ENCODE measurements at places on chromosomes 1 and 21. TPM values are rescaled to one million over a fixed set of nuclear protein-coding genes. Genes with fewer than 3 reads are reported as not detected.

The PTCH2 gene
- 0.19 TPM for polyA plus RNA-seq

The NPHS2 gene
- polyA plus RNA-seq, result not detected

GRCh38 chr1:245961137-245961540, 545.9 kb downstream of the SMYD3 start:
- no peak overlapping the region for H3K4me3 ChIP-seq
- H3K27me3 ChIP-seq, result no peaks in the 10 kb centered on the region
- H3K27ac ChIP-seq, result no peak overlapping the region
- no peaks in the 10 kb centered on the region for H3K4me1 ChIP-seq
- DNase-seq, result no peak

DNA sequence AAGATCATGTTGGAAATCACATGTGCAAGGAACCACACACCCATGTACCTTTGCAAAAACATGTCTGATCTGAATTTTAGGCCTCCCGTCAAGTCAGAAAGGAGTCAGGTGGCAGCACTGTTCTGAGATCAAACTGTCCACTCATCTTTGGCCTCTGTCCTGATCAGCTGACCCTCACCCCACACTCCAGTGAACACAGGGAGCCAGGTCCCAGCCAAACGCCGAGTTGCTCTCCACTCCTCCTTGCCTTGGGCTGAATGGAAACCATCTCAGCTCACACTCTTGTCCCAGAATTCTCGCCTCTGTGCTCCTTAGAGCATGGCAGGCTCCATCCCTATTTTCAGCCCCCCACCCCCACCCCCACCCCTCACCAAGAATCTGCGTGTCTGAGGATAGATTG, 4.6 kb upstream of the RNF186 start:
- no peak overlapping the region for H3K4me3 ChIP-seq
- no peaks in the 10 kb centered on the region for H3K36me3 ChIP-seq
- no peak for DNase-seq
- no peaks in the 10 kb centered on the region for H3K4me1 ChIP-seq
- no peak overlapping the region for H3K27ac ChIP-seq

DNA sequence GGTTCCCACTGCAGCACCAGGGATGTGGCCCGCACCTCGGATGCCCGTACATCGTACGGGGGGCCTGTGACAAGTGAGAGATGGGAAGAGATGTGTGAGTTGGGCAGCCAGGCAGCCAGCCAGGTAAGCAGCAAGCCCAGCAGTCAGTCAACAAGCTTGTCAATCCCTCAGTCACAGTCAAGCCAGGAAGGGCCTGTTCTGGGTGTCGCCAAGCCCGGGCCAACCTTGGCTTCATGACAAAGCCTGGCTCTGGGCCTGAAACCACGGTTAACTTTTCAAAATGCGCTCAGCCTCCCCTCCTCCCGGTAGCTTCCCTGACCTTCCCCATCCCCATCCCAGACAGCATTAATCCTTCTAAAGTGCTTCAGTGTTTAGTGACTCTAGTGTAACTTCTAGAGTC, 31.8 kb downstream of the MYOM3 start:
- no peaks in the 10 kb centered on the region for H3K4me1 ChIP-seq
- no peaks in the 10 kb centered on the region for H3K36me3 ChIP-seq
- no peak for DNase-seq
- H3K4me3 ChIP-seq, result no peak overlapping the region
- no peak overlapping the region for H3K27ac ChIP-seq
